ENCODE measurements at places on chromosomes 2 and 18.

DNA sequence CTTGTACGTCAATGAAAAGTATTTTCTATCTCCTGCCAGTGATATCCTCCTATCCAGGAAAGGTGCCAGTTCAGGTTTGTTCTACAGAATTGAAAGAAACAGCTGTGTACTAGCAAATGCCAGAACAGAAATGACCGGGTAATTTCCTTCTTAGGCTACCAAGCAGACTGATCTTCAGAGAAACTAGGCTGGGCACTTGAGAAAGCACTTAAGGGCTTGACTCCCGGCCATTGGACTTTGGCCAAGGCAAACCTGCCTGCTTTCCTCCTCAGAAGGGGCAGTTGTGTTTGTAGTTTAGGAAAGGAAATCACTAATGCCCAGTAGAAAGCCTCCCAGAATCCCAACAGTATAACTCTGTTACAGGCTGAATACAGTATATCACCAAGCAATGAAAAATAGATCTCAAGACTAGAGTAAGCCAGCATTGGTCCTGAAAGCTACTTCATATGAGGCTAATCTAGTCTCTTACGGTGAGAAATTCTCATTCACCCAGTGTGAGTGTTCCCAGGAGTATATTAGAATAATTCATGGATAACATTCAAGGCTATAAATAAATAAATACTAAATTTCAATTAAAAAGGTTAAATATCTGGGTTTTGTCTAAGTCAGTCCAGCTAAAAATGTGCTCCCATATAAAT, 43.0 kb upstream of the COL5A2 start:
- peak; percentile 62 for DNase-seq

DNA sequence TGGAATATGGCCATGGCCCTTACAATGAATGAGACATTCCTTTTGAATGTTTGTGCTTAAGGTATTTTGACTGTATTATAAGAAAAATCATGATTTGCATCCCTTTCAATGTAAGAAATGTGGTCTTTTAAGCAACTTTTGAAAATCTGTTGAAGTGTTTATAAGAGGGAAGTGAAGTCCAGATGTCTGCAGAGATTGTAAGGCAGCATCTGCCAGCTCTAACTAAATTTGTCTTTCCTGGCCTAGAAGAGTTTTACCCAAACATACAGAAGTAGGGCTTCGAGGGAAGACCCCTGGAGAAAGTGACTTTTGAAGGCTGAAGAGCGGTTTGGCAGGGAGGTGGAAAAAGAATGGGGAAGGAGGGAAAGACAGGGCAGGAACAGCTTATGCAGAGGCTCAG, 12.2 kb downstream of the EML6 start:
- no peak for DNase-seq

GRCh38 chr2:206422493-206422892, 20.8 kb upstream of the ADAM23 start:
- no peak for DNase-seq

GRCh38 chr2:45901468-45902032, 250.1 kb downstream of the PRKCE start:
- DNase-seq = no peak

GRCh38 chr2:3745920-3746319, 42.5 kb downstream of the DCDC2C start:
- no peak for DNase-seq

- DNase-seq = peak; percentile 47
Observed at GRCh38 chr2:217851191-217852020, 151.4 kb downstream of the TNS1 start.

DNA sequence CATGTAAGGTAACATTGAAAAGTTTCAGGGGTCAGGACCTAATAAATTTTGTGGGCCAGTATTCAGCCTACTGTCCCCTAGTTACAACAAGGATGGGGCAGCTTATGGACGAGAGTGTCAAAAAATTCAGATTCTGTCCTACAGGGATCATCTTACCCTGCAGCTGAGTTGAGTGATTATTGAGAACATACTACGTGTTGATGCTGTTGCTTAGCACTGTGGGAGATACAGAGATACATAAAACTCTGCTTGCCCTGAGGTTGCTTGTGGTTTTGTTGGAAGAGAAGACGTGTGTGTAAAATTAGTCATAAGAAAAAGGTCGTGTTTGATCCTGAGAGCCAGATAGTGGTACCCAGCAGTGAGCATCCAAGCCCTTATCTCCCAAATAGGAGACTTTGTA, 253.2 kb downstream of the NEDD4L start:
- no peak for DNase-seq

- DNase-seq = no peak
Observed at GRCh38 chr2:221605751-221606240, 33.7 kb upstream of the EPHA4 start.

GRCh38 chr18:53380063-53380639, 844.3 kb downstream of the MBD2 start:
- DNase-seq = peak; percentile 61

GRCh38 chr18:52596748-52597435, 256.9 kb downstream of the DCC start:
- DNase-seq = no peak

DNA sequence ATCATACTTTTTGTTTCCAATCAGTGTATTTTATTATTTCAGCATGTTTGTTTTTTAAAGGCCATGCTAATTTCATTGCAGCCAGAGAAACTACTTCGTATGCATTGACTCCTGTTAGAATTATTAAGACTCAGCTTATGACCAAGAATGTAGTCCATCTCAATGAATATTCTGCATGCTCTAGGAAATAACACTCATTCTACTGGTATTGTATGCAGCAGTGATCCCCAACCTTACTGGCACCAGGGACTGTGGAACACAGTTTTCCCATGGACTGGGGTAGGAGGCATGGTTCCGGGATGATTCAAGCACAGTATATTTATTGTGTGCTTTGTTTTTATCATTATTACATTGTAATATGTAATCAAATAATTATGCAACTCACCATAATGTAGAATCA, 356.9 kb downstream of the DSEL start:
- DNase-seq = no peak

- no peak for DNase-seq
Observed at GRCh38 chr2:66442516-66443185, 7.7 kb downstream of the MEIS1 start.

GRCh38 chr2:105782646-105783045, 37.9 kb downstream of the NCK2 start:
- no peak for DNase-seq

DNA sequence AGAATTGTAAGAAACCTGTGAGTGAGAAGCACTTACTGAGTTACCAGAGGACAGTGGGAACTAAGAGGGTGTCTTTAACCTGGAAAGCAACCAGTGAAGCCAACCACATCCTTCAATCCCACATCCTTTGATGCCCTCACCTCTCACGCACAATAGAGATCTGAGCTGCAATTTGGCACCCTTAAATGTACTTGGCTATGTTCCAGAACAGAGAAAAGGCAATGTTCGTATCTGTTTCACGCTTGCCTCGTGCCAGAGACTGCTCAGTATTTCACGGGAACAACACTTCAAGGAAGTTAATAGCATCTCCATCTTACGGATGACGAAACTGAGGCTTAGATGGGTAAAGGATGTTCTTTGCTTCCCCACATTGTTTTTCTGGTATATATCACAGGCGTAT, 167.4 kb downstream of the DPP10 start:
- DNase-seq = no peak

DNA sequence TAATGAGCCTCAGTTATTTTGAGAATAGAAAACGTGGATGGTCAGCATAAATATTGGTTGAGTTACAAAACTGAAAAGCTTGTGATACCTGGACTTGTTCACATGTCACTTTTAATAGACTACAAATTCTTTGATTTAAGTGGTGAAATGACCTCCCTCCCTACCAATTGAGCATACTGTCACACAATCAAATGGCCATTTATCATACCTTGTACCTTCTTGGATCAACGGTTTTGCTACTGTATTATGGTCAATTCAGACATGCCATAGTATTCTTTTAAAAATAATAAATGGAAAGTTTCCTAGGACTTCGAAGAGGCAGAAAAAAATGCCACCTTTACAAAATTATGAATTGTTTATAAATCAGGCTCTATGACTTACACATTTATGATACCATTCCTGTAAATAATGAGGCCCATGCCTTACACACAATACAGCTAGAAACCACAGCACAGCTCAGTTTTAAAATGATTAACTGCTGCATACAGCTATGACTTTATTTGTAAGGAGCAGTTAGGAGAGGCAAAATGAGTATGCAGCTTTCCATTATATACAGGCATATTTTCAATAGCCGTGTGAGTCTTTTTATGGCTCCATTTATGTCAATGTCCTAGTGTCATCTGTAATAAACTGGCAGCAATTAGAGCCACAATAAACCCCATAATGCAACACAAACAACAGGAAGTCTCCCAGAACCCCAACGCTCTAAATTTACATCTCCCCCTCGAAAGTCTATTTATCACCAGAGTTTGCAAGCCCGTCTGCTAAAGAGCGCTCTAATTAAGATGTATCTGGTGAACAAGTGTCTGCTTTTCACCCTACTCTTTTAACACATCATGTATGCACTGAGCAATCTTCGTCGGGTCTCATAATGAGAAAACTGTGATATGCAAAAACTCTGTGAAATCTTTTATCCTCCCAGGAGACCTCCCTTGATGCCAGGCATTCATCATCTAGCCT, 176.1 kb downstream of the ZNF521 start:
- DNase-seq = no peak

- DNase-seq = no peak
Observed at GRCh38 chr2:169363560-169364150, 1.3 kb upstream of the LRP2 start.

DNA sequence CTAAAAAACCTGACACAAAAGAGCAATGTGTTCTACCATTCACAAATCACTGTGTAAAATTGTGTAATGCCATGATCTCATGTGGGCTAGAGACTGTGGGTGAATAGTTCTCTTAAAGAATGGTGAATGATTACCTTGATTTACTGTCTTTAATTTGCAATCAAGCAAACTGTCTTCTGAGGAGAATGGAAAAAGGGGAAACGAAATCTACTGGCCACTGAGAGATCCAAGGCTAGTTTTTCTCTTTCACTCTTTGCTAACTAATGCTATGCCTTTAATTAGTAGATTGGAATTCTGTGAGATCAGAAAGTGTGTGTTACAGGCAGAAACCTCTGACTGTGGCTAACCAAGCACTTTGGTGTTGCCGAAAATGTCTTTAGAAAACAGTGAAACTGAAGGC, 422.7 kb downstream of the TGIF1 start:
- DNase-seq = peak; percentile 89

GRCh38 chr2:239383759-239384156, 17.1 kb downstream of the HDAC4 start:
- no peak for DNase-seq

- DNase-seq = no peak
Observed at GRCh38 chr2:129733041-129733440, 246.4 kb upstream of the RAB6C start.

DNA sequence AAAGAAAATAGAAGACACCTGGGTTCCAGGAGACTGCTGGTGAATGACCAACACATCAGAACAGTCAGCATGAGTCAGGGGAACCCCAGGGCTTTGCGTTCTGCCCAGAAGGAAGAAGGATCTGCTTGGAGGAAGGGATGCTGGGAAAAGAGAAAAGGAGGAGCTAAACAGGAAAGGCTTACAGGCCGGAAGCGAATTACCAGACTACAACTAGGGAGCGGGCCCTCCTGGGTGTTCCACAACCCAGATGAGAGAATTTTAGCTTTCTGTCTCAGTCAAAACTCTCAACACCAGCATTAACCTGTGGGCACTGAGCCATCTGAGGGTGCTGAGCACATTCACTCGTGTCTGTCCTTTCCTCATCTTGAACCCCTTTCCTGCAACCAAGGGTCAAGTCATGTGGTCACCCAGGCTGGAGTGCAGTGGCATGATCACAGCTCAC, 19.2 kb downstream of the CDC42EP3 start:
- DNase-seq = peak; percentile 96

DNA sequence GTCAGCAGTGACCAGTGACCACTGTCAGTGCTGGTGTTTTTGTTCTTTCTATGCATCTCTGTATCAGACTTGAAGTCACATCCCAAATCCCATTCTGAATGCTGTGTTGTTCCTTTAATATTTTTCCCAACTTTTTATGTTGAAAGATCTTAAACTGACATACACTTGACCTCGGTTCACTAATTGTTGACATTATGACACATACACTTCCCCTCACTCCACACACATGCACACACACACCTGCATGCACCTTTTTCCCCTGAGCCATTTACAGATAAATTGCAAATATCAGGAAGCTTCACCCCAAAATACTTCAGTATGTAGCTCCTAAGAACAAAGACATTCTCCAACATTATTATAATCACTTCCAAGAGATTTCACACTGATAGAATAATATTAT, 62.4 kb downstream of the CFAP221 start:
- no peak for DNase-seq

DNA sequence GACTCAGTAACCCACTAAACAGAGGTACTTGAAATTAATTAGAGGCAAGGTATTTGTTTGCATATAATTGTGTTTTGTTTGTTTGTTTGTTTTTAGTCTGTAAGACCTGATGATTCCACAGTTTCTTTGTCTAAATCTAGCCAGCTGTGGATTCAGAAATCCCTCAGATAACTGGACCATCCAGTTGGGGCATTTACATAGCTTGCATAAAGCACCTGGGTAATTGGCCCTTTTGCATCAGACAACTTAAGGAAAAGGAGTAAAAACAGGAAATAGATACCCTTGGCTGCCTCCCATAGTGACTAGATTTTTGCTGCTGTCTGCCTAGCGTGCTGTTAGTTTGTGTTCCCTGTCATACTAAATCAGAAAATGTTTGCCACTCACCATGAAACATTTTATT, 46.6 kb upstream of the XIRP2 start:
- no peak for DNase-seq

- no peak for DNase-seq
Observed at GRCh38 chr2:134705861-134706586, 12.8 kb downstream of the TMEM163 start.

DNA sequence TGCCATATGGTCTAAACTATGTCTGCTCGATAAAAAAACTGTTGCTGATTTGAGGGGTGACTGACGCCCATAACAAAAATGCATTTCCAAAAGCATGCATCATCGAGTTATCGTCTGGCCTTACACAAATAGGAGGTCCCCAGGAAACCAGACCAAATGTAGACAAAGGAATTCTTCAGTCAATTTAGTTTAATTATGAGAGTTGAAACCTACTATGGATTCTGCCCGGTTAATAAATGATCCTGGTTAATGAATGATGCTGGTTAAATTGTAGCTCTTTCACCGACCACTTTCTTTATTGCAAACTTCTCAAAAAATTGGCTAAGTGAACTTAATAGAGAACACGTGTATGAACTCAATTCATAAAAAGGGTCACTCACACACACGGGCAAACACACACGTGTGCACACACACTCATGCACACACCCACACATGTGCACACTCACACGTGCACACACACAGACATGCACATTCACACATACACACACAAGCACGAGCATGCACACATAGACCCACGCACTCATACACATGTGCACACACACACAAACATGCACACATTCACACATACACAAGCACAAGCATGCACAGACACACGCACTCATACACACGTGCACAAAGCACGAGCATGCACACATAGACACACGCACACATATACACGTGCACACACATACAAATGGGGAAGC, 59.0 kb upstream of the SALL3 start:
- DNase-seq = no peak

Data from renal cortical epithelial cell (primary cell).